Fibroblast of mammary gland (primary cell): ENCODE measurements at places on chromosomes 3 and 15.

DNA sequence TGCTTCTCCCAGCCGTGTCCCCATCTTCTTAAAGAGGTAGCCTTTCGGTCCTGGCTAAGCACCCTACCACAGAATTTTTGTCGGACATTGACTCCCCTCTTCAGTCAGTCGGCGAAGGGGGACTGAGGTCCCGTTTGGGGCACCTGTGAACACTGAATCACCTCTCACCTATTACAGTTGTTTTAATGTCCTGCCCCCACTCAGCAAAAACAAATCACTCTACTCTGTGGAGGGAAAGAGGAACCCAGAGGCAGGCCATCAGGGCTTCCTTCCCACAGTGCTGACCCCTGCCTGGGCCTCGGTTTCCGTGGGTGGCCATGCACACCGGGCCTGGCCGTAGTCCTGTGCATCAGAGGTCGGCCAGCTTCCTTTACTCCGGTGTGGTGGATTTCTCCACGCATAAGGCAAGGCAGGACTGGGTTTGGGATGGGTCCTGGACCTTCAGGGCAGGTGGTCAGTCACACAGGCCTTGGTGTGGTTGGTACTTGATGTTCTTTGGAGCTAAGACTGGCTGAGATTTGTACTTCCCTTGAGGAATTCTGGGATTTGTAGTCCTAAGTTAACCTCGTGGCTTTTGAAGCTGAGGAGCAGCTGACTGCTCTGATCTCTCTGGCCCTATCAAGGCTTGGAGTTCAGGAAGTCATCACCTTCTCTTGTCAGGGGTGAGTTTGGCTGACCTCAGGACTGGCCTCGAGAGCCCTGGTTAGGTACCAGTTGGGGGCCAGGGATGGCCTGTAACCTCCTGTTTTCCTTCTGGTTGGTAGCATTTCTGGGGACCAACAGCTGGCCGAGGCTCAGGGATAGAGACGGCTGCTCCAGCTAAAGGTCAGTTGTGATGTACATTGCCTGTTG lies 627 bp upstream of the FAM131A start:
- peak; percentile 83 for DNase-seq

- no peak for DNase-seq
Observed at GRCh38 chr3:7585052-7585451, 724.1 kb downstream of the GRM7 start.

DNA sequence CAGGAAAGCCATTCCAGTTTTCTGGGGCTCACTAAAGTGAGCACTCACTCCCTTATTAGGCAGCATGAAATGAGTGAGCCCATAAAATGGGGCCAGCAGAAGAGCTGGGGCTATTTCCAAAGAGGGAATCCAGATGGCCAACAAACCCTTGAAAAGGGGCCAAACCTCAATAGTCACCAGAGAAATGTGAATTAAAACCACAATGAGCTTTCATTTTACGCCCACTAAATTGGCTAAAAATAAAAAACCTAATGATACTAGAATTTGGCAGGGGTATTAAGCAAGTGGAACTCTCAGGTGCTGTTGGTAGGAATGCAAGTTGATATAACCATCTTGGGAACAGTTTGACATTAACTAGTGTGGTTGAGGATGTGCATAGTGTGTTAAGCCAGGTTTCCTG lies 42.1 kb upstream of the RAF1 start:
- peak; percentile 85 for DNase-seq

GRCh38 chr15:23647421-23648370 lies at the start of gene MAGEL2:
TSS of gene MAGEL2 (minus strand) at chr15:23647867. CDS start at chr15:23647742, 125 bp downstream.
- no peak for DNase-seq

DNA sequence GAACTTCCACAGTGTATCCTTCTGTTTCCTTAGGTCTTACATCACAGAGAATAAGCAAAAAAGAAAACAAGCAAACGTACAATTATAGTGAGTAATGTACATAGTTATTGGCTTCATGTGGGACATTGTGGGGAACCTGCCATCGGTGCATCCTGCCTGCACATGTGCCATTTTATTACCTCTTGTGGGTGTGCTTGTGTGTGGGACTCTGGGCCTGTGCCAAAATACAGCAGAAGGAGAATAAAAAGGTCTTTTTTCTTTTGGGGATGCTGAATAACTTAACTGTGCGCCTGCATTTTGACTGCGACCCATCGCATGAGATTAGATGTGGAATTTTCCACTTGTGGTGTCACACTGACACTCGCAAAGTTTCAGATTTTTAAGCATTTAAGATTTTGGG lies 169.6 kb upstream of the DCBLD2 start:
- DNase-seq = no peak

GRCh38 chr3:75906555-75907112 lies 121.3 kb upstream of the ZNF717 start:
- no peak for DNase-seq

DNA sequence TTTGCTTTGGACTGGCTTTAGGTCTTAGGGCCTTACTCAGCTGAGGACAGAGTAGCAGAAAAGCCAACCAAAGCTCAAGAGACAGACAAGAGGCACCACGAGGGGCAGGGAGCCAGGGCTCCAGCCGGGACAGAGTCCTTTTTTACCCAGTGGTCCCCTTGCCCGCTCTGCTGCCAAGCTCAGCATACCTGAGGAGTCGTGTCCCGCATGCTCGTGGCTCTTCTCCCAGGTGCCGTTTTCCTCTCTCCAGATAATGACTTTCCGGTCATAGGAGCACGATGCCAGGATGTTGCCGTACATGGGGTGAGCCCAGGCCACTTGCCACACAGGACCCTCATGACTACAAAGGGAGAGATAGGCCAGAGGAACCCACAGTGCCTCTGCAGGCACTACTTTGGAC lies 8.5 kb downstream of the SEC13 start:
- DNase-seq = no peak

DNA sequence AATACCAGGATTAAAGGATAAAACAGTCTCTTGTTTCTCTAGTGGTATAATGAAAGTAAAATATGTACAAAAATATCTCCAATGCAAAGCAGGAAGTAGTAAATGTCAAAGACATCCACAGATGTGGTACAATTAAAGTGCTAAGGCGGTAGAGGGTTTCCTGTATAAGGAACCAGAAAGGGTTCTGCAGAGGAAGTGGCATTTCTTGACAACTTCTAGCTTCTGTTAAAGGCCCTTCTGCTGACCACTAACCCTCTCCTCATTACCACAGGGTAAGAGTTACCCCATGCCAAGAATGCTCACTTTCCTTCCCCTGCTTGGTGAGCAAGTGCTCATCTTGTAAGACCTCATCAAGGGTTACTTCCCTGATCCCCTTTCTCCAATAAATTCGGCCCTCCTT lies 883.6 kb upstream of the NR2F2 start:
- DNase-seq = no peak

- DNase-seq = no peak
Observed at GRCh38 chr3:193711964-193712598, 119.1 kb downstream of the OPA1 start.

- DNase-seq = no peak
Observed at GRCh38 chr3:12518261-12519028, 26.9 kb downstream of the MKRN2OS start.

- DNase-seq = no peak
Observed at GRCh38 chr3:39263576-39263975, 16.3 kb downstream of the CX3CR1 start.

DNA sequence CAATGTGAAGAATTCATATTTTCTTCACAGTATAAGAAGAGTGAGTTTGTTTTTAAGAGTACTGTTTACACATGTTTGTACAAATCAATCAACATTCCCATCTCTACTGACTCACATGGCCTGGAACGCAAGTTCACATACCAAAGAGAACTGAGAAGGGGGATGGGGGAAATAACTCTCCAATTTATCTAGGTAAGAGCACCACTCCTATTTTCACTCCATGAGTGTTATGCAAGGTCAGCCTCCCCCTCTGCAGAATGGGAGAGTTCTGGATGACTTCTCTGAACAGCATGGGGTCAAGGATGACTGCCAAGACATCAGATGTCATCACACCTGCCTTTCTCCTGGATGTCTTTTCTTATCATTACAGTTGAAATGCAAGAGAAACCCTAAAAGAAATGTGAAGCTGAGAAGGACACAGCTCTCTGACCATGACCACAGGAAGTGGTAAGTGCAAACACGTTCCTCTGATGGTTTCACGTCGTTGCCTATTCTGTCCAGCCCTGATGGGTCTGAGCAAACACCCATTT lies 95.2 kb downstream of the SEMA6D start:
- DNase-seq = peak; percentile 4

DNA sequence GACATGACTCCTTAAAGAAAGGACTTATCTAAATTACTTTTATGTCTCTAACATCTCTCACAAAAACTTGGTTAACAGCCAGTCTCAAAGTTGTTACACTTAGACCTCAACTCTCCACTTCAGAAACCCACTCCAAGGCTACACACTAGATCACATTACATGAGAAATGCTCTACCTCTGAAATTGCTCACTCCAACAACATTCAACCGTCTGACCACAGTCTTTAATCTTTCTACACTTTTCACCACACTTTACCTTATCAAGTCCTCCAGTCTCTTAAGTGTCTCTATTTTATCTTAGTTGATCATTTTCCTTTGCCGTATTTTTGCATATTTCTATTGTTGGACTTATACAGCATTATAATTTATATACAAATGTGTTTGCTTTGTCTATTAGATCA lies 5.8 kb downstream of the SLC12A6 start:
- DNase-seq = no peak

DNA sequence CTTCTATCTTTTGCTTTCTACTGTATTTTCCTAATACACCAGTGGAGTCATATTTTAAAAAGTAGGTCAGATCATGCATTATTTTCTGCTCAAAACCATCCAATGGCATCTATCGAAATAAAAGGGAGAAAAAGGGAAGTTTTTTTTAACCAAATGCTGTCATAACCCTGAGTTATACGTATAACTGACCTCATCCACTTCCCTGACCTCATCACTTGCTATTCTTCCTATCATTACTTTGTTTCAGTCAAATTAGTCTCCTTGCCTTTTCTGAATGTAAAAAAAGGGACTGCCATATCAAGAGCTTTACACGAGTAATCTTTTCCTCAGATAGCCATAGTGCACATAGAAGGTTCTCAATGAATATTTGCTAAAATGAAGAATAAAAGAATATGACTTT lies 1383.6 kb downstream of the ZPLD1 start:
- DNase-seq = no peak
